ENCODE measurements at places on chromosomes 4 and X.

- DNase-seq: no peak
Measured at GRCh38 chrX:19661961-19662360, 146.7 kb upstream of the MAP3K15 start.

DNA sequence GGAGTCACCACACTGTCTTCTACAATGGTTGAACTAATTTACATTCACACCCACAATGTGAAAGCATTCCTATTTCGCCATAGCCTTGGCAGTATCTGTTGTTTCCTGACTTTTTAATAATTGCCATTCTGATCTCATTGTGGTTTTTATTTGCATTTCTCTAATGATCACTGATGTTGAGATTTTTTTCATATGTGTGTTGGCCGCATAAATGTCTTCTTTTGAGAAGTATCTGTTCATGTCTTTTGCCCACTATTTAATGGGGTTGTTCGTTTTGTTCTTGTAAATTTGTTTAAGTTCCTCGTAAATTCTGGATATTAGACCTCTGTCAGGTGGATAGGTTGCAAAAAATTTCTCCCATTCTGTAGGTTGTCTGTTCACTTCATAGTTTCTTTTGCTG, 519.1 kb downstream of the STPG2 start:
- DNase-seq: no peak

DNA sequence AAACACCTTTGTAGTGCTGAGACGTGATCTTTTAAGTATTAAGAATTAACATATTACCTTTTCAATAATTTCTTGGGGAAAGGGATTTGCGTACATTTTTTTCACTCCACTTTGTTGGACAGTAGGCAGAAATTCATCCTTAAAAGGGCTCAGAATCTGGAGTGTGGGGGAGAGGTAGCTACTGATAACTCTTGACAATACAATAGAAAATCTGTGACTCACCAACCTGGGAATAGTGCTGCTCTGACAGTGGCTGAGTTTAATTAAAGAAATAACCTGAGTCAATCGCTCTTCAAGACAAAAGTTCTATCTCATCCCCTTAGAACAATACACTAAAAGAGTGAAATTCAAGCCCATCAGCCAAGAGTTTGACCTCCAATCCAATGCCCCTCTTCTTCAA, 60.2 kb downstream of the SLC9A7 start:
- DNase-seq: no peak

- DNase-seq: no peak
Measured at GRCh38 chr4:27048429-27049238, 188.0 kb downstream of the STIM2 start.

DNA sequence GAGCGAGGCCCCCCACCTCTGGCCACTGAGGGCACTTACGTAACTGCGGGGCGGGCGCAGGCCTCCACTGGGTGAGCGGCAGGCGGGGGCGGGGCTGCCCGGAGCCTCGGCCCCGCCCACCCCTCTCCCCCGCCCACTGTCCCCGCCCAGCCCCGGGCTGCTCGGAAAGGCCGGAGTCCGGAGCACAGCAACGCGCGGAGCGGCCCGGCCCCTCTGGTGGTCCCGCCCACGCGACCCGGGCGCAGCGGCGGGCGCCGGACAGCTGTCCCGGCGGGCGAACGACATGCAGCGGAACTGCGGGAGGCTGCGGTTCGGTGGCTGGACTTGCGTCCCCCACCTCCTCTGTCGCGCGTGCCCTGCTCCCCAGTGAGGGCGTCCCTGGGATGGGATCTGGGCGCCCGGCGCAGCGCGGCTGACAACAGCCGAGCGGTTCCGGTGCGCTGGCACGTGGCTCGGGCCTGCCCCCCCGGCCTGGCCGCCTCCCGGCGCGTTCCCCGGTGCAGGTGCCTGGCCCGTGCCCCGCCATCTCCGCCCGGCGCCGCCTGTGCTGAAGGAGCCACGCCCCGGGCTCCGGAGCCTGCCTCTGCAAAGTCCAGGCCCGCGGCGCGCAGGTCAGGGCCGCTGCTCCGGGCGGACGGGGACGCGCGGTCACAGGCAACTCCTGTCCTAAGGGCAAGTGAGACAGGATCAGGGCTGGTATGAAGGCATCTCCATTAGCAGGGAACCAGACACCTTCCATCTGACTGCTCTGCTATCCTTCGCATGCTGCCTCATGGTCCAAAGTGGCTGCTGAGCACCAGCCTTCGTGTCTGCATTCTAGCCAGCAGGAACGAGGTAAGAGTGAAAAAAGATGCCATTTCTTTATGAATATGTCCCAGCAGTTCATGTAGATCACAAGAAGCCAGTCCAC, 21.8 kb upstream of the JAKMIP1 start:
- DNase-seq: no peak

GRCh38 chr4:114512595-114513295, 85.9 kb upstream of the UGT8 start:
- DNase-seq: no peak

DNA sequence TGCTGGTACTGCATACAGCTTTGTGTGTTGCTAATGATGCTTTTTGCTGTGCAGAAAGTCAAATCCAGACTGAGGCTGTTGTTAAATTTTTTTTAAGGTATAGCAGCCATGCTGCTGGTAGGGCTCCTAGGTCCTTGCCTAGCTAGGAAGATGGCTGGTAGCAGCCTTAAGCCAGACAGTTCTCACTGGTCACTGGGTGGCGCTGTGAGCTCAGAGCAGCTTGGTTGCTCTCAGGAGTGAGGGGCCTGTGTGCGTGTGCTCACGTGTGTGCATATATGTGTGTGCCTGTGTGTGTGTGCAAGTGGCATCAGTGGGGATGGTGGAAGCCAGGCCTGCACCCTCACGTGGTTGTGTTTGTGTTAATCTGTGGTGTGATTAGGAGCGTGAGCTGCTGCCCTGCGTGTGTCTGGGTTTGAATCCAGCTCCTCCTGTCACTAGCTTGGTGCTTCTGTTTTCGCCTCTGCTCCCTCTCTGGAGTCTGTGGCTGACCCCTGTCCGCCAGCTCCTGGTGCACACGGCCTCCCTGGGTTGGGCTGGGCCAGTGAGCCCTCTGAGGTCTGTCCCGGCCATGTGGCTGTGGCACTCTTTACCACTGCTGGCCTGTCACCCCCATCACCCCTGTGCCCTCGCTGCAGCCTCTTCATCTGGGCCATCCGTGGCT, 46.1 kb downstream of the SORCS2 start:
- no peak for DNase-seq

DNA sequence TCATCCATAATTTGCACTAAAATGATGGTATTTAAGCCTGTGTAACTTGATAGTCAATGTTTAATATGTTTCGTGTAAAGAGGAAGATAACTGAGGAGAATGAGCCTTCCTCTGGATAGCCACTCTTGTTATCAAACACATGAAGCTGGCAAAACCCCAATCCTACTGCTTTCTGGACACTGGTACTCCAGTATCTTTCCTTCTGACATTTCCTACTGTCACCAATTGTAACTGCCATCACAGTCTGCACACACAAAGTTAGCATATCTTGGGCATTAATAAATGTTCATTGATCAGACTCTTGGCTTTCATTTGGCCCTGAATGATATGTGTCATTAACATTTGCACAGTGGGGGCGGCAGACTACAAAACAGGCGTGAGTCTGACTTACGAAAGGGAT, 419.1 kb downstream of the TMA16 start:
- DNase-seq: no peak

- no peak for DNase-seq
Measured at GRCh38 chrX:67520671-67521070, 23.1 kb upstream of the AR start.

DNA sequence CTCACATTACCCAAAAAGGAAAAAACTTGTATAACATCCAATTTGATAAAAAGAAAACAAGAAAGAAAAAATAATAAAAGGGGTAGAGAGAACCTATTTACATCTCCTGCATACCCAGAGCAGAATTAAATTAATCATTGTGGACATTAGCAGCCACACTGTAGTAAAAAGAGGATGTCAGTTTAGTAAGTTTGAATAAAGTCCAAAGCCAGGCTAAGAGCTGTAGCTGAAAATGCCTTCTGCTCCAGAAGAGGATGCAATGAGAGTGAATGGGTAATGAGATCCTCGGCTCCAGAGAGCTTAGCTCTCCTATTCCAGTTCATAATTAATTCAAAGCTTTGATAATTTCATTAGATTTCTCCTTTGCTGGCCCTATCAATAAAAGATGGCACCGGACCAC, 78.2 kb downstream of the SLC10A7 start:
- no peak for DNase-seq

DNA sequence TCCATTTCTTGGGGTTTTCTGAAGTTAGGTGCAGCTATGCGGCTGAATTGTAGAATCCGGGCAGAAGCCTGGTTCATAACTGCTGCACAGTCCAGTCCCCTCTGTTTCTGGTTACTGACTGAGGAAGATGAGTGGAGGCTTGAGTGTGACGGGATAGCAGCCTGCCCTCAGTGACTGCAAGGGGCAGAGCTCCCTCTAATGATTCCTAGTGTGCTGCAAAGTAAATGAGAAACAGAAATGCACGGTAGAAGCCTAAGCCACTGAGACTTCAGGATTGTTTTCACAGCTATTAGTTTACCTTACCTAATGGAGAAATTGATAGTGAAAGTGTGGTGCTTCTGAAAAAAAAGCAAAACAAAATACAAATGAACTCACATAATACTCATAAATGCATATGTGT, 189.2 kb downstream of the GPM6A start:
- DNase-seq: no peak

- DNase-seq: no peak
Measured at GRCh38 chr4:20652226-20652885, 47.9 kb upstream of the PACRGL start.

DNA sequence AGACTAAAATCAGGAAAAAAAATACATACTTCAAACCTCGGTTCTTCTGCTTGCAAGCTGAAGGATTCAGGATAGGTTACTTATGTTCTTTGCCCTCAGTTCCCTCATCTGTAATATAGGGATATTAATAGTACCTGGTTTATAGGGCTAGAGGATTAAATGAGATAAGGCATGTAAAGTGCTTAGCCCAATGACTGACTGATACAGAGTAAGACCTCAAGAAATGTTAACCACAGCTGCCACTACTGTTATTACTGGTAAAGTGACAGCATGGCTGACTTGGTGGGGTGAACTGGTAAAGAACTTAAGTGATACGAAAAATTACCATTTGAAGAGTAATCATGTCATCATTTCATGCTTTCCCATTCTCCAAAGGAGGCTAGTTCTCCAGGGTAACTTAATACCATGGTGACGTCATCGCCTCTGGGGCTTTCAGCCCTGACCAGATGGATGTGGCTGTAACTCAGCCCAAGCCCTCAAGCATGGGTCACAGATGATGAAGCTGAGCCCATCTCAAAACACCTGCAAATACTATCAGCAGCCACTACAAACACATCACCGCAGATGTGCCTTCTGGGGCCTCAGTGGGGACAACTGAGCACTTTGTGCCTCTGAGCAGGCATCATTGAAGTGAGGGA, 44.5 kb upstream of the SCML1 start:
- DNase-seq: no peak

DNA sequence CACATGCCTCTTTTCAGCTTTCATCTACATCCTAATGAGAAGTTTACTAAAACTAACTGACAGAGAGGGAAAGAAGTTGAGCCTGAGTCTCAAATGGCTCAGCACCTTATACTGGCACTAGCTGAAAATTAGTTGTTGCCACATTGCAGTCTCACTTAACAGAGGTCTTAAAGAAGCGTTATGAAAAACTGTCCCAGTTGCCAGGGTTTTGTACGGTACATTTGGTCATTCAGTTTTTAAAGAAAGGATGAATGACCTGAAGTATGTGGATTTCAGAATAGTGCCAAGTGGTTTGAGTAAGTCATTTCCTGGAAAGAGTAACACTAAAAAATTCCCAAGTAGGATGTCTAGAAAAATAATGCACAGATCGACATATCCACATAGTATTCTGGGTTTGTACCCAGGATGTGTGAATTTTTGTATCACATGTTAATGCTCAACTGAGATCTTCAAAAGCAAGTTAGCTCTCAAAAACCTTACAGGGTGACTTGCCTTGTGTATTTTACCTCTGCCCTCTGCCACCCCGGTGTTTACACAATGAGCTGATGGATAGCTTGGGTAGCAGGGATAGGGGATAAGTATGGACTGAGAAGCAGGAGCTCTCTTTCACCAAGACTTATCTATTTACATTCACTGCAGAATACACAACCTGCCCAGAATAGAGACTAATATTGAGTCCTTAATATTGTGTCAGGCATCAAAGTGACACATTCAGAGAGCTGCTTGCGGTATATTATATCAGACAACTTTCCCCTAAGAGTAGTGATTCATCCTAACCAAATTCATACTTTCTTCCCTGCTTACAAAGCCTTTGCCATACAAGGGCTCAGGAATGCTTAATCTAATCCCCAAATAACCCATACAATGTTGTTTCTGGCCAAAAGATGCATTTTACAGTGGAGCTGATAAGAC, 1075.7 kb upstream of the PABPC4L start:
- no peak for DNase-seq

GRCh38 chr4:108210989-108211835, 42.5 kb upstream of the LEF1 start:
- DNase-seq: no peak

DNA sequence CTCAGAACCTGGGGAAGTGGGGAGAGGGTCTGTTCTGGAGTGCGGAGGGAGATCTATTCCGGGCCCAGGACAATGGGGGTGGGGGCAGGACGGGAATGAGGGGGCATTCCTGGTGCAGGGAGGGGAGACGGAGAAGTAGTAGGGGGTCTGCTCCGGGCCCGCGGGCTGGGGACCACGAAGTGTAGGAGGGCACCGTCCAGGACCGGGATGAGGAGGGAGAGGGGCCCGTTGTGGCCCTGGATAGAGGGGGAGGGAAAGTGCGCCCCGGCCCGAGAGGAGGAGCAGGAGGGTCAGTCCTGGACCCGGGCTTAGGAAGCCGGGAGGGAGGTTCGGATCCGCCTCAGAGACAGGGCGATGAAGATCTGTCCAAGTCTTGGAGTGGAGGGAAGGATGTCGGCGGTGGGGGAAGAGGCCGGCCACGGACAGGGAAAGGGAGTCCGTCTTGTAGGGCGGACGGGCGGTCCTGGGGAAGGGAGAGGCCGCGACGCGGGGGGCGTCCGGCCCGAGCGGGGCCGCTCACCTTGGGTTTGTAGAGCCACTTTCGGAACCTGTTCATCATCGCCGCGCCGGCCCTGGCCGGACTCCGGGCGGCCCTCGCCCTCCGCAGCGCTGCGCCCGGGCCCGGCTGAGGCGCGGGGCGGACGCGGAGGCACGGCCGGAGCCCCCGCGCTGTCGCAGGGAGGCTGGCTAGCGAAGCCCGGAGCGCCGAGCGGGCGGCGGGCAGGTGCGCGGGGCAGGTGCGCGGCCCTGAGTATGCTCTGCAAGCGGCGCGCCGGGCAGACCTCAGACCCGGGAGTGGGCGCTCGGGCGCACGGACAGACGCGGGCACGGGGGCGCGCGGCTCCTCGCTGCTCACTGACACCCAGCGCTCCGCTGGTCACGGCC, at the start of gene ZFYVE28:
Gene ZFYVE28, minus strand, starts transcription at position 881 of the 885 bp plus-strand sequence. Its CDS starts 322 bp downstream, at position 559.
- no peak for DNase-seq

GRCh38 chr4:173264684-173265185, 69.4 kb downstream of the HMGB2 start:
- no peak for DNase-seq

DNA sequence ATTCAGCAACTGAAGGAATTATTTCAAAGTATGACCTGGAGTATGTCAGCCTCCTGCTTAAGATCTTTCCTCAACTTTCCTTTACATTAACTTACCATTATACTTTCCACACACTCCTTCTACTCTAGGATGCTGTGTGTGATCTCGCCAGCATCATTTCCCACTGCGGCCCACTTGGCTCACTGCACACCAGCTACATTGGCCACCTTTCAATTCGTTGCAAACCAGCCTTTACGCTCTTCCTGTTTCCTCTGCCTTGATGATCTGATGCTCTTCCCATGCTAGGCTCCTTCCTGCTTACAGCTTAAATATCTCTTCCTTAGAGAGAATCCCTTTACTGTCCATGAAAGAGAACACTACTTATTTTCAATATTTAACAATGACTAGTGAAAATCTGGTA, 95.1 kb downstream of the GPM6A start:
- no peak for DNase-seq

GRCh38 chrX:24113181-24113580, 36.3 kb upstream of the ZFX start:
- DNase-seq: no peak
